Activated CD4-positive, CD25-positive, alpha-beta regulatory T cell (primary cell): ENCODE measurements at places on chromosomes 2 and 18.

GRCh38 chr18:2794159-2794558 lies 52.6 kb upstream of the EMILIN2 start:
- no peak for DNase-seq

DNA sequence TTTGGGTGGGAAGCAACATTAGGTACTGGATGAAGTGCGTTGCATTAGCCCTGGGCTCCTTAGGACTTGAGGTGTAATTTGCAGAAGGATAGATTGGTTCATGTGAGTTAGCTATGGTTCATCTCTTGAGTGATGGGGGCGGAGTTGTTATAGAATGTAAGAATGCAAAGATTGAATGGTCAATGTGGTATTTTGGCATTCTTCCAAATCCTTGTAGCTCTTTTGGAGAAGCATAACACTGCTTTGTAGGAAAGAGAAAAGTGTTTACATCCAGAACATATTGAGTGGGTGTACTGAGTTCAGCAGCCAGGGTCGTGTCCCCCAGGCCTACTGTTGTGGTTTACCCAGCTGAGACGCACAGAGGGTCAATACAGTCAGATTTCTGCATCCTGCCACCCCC lies 173.5 kb downstream of the FMNL2 start:
- no peak for DNase-seq

GRCh38 chr2:231359948-231360347 lies 35.6 kb upstream of the B3GNT7 start:
- no peak for DNase-seq

- DNase-seq = no peak
Measured at GRCh38 chr2:76642129-76642528, 880.0 kb downstream of the LRRTM4 start.

DNA sequence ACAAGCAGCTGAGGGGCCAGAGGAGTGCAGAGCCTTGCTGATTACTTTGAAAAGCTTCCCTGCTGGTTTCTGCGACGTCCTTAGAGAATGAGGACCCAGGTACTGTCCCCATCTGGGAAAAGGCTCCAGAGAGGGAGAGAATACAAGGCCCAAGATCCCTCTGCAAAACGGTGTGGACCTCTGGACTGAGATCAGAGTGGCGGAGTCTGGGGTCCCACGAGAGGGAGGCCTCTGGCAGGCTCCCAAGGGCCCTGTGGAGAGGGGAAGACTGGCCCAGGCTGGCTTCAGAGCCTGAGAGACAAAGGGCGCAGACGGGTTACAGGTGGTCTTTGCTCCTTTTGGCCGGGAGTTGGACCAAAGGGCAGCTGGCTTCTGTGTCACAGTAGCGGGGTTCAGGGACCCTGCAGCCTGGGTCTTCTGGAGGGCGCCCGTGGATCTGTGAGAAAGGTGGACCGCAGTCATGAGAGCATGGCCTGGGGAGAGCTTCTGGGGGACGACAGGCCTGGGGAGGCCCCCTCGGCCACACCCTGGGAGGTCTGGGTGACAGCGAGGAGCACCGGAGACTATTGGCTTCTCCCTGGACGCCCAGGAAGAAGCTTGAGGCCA lies 805 bp downstream of the SNORC start:
- DNase-seq = no peak

GRCh38 chr2:84969511-84970209 lies 1.3 kb upstream of the KCMF1 start:
- no peak for DNase-seq

DNA sequence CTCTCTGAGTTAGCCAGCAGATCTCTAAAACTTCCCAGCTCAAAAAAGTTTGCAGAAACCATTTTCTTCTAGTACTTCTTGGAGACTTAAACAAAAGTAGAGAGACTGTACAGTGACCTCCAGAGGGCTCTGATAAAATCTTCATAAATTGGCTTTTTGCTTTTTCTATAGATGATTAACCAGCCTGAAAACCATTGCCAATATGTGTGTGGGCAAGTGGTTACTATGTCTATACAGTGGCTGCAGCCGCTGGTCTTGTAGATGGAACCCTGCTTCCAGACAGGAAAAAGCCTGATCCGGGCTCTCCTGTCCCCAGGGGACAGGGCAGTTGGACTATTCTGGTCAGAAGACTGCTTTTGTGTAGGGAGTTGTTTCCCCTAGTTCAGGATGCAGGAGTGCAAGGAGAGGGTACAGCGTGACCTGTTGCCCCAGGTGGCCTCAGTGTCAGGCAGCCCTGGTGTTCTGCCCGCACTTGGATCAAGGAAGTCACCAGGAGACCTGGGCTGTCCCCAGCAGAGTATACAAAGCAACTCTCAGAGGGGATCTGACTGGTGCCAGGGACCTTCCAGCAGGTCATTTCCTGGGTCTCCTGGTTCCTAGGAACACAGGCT lies 7.3 kb upstream of the PTPRM start:
- no peak for DNase-seq
